WTC11 (cell line): ENCODE measurements at places on chromosomes 2 and 18. TPM values are rescaled to one million over a fixed set of nuclear protein-coding genes. Genes with fewer than 3 reads are reported as not detected.
A peak's percentile ranks its signal among the peaks of the same experiment; 100 is the strongest.

IL1RL2 gene
- 0.11 TPM in 1 of 3 replicates, not detected in the others for total RNA-seq

DNA sequence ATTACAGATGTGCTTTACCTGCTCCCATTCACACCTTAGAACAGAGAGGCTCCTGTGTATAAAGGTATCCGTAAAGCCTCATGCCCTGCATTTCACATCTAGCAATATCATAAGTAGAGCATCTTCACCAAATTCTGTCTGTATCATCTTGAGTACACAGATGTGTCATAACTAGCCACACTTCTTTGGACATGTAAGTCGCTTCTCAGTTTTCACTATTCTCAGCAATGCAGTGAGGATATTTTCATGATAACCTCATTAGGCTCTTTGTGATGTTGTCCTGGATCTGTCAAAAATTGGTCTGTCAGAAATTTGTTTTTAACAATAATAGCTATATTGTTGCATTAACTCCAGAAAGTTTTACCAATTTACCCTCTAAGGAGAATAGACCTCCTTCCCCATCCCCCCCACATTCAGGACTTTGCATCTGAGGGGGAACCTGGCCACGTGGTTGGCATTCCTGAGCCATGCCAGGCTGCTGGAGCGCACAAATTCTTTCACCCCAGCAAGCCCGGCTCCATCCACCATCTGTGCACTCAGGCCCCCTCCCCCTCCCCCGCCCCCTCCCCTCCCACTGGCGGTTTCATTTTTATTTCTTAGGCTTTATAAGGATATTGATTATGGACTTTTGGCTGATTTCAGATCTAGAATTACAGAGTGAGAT lies 34.1 kb downstream of the AGAP1 start:
- DNase-seq, result peak; percentile 44

CFAP221 gene
- 0.14 to 0.94 TPM (median 0.35 TPM) in 3 replicates for total RNA-seq

DNA sequence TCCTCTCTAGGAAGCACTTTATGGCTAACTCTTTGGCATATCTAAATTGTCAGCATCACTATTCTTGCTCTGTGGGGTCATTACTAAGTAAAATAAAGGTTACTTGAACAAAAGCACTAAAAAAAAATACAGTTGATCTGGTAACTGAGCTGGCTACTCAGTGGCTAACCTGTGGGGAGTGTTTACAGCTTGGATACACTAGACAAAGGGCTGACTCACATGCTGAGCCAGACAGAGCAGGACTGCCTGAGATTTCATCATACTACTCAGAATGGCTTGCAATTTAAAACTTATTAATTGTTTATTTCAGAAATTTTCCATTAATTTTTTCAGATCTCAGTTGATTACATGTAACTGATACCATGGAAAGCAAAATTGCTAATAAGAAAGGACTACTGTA lies 1690.4 kb upstream of the SLC39A10 start:
- no peak for DNase-seq

SERPINB10 gene
- total RNA-seq, result not detected in 3 replicates

MAL gene
- 0.22 to 0.39 TPM in 2 of 3 replicates, not detected in the other for total RNA-seq

- no peak for DNase-seq
Measured at GRCh38 chr2:28447943-28448792, 47.7 kb upstream of the PLB1 start.

AOX1 gene
- total RNA-seq, result 3.6 to 5.4 TPM (median 4.8 TPM) in 3 replicates

GKN2 gene
- not detected in 3 replicates for total RNA-seq

DNA sequence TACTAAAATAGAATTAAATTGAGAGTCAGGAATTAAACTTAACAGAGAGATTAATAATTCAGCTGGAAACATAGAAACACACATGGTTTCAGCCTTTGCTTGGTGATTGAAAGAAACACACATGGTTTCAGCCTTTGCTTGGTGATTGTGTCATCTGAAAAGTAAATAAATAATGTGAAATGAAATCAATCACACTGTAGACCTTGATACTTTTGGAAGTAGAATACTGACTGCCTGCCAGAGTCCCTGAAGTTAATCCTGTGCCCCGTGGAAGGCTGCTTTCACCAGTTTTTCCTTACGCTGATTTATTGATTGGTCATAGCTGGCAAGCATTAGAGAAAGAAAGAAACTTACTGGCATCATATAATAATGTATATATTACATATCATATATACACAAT lies 1252.7 kb upstream of the FAM98A start:
- no peak for DNase-seq

DNA sequence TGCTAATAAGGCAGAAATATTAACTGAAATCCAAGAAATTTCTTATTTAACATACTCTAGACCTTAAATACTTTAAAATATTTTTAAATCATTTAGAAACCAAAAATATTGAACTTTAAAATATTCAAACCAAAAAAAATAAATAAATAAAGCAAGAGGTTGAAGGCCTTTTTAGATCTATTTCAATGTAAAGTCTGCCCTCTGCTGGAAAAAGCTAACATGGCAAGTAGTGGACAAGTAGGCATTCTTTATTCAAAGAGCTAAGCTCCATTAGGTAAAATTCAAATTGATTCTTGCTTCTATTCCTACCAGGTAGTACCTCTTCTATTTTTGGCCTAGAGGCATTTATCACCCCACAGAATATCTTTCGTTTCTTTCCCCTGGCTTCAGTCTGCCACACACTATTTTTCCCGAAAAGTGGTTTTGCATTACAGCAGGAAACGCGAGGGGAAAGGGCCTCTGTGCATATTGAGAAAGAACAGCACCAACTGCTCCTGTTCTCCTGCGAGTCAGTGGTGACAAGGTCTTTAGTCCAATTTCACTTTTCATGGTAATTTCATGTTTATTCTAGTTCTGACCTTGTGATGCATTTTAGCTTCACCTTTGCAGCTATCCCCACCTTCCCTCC lies 20.4 kb downstream of the IFIH1 start:
- peak; percentile 33 for DNase-seq

DNA sequence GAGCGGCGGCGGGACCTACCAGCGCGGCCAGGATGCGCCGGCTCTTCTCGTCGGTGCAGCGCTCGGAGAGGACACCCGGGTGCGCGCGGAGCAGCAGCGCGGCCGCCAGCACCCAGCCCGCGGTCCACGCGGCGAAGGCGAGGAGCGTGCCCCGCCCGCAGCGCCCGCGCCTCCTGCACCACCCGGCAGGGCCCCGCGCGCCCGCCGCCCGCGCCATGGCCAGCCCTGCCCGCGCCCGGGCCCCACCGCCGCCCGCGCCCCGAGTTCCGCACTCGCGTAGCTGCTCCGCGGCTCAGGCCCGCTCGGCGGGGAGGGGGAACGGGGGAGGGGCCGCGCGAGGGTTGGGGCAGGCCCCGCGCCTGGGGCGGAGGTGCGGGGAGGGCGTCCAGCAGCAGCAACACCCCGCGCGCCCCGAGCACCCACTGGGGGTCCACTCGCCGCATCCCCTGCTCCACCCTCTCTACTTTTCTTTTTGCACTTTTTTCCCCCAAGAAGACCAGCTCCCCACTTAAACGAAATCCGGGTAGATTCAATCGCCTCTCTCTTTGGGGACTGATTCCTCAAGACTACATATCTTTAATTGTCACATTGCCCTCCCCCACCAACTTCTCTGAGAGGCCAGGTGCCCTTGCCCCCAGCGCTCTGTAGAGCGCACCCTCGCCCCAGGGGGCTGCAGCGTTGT lies at the start of gene DIPK1C:
Gene DIPK1C (minus strand): TSS at position 266 of the 682 bp plus-strand sequence. CDS start 49 bp downstream, at position 217.
- DNase-seq, result peak; percentile 40

DHRS9 gene
- total RNA-seq, result not detected in 3 replicates

DNA sequence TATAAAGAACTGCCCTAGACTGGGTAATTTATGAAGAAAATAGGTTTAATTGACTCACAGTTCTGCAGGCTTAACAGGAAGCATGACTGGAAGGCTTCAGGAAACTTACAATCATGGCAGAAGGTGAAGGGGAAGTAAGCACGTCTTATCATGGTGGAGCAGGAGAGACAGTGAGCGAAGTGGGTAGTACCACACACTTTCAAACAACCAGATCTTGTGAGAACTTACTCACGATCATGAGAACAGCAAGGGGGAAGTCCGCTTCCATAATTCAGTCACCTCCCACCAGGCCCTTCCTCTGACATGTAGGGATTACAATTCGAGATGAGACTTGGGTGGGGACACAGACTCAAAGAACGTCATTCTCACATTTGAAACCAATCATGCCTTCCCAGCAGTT lies 260.1 kb upstream of the FAM98A start:
- DNase-seq, result no peak

DNA sequence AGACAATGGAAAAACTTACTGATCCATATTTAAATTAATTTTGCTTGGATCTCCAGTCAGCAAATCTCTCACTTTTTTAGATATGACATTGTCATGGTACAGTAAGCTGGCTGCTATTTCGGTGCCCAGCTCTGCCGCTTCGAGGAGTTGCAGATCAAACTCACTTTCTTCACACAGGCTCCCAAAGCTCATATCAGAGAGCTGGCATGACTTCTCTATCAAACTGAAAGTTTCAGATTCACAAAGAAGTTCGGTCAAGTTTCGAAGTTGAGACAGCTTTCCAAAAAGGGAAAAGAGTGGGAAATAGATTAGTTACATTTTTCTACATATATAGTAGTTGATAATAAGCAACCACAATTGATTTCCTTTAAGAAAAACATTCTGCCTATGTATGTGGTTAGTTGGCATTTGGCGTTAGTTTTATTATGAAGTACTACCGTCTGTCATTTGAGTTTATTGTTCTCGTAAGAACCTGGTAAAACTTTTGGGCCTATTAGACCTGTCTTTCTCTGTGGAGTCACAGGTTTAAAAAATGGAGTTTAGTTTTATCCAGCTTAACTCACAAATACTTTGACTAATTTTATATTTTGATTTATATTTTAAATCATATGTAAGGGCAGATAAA lies 118.8 kb downstream of the ABCA12 start:
- no peak for DNase-seq

DNA sequence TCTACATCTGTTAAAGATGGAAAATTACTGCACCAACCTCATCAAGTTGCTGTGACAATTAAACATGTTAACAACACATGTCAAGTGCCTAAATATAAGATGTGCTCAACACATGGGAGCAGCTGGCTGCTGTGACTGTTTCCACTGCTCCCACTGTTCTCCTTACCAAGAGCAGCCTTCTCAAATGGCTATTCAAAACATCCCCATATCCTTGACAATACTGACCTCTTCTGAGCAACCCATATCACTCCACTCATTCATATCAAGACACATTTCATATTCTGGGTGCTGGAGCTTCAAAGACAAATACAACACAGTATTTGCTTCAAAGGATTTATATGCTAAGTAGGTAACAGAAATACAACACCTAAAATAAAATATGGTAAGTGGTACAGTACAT lies 60.3 kb downstream of the PIAS2 start:
- no peak for DNase-seq

RFTN2 gene
- total RNA-seq, result 1.1 to 1.9 TPM (median 1.5 TPM) in 3 replicates

DNA sequence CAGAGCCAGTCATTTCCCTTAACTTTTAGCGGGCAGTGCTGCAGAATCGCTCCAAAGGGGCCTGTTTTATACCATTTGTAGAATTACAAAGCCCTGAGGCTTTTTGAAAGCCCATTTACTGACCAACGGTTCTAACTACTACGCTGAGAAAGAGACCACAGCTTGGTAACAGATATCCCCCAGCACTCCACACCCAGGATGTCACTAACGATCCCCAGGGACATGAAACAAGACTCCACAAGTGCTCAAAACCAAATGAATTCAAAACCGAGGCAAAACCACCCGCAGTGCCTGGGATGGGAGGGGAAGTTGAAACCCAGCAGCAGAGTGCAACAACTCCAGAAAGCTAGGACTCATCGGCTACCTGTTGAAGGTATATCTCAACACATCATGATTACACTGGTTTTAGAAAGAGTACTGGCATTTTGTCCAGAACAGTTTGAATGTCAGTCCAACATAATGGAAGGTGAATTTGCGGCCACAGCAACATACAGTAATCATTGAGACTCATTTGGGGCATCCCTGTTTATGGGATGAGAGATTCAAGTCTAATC lies 33.6 kb upstream of the LRP2 start:
- DNase-seq, result no peak

DNA sequence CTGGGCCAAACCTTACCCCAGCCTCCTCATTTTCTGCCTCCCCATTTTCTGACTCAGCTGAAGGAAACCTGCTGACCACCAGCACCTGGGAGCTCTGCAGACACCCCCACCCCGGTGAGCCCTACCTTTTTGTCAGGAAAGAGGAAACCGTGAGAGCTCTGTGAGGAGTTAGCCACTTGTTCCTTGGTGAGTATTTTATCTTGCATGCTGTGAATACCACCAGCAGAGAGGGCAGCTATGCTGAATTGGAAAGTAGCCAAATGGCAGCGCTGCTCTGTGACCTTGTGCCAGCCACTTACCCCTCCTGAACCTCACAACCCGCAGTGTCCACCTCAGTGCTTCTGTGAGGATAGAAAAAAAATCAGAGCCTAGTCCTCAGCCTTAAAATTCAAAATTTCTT lies 2.5 kb downstream of the MPPE1 start:
- no peak for DNase-seq

DNA sequence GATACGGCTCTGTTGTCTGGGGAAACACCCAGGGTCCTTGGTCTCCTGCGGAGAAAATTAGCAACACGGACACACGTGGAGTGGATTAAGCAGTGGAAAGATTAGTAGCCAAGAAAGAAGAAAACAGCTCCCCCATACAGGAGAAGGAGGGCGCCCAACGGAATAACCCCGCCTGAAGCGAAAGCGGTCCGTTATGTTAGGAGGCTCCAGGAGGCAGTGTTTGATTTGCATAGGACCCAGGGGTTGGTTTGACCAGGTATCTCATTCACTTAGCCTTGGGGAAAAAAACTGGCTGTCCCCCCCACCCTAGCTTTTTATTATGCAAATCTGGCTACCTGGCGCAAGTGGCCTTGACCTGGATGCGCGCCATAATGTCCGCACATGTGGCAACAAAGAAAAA lies 170.1 kb upstream of the KYNU start:
- DNase-seq, result peak; percentile 32

NAT8 gene
- total RNA-seq, result not detected in 3 replicates

DNA sequence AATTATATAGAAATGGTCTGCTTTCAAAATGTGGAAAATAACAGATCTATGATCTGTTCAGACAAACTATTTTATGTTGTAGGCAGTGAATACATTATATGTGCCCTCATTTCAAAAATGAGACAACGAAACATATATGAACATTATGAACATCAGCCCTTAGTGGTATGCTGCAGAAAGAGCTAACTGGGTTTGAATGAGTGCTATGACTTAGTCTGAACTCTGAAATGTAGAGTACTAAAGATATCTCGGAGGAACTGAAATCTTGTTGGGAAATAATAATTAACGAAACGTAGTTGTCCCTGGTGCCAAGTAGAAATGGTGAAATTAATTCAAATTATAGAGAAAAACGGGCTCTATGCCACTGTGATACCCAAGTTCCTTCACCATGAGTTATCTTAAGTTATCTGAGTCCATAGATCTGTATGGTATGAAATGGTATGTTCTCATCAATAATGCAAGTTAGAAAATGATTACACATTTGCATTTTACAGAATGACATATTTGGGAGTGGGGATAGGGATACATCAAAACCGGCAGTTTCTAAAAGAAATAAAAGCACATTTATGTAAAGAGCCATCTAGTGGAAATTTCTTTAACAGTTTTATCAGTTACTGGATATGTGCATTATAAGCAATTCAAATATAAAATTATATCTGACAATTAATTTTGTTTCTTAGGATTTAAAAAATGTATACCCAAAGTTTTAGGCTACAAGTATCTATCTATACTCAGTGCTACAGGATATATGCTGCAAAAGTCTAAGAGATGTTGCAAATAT lies 26.7 kb downstream of the STARD6 start:
- no peak for DNase-seq

ANKRD36B gene
- 9.1 to 10.4 TPM (median 9.9 TPM) in 3 replicates for total RNA-seq

- peak; percentile 83 for DNase-seq
Measured at GRCh38 chr2:70789304-70790135, 923 bp downstream of the FIGLA start.

- DNase-seq, result no peak
Measured at GRCh38 chr2:145807968-145808367, 1288.0 kb upstream of the ZEB2 start.

TTN gene
- 4.5 to 6.3 TPM (median 4.7 TPM) in 3 replicates for total RNA-seq
